ENCODE measurements at places on chromosomes 3 and 15. TPM values are rescaled to one million over a fixed set of nuclear protein-coding genes. Genes with fewer than 3 reads are reported as not detected.

DNA sequence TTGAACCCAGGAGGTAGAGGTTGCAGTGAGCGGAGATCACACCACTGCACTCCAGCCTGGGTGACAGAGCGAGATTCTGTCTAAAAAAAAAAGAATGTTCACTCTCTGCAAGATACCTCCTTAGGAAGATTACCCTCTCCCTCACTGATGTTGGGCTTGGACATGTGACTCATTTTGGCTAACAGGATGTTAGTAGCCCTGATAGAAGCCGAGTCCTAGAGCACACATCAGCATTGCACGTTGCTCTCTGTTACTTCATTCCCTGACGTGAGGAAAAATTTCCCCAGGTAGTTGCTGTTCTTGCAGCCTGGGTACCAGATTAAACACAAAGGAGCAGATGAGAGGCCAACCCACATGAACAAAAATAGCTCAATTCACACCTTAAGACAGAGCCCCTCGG lies 78.1 kb upstream of the PRICKLE2 start:
- no peak for DNase-seq

- DNase-seq: no peak
These were observed 4.1 kb upstream of the NAALADL2 start for GRCh38 chr3:174854987-174855386.

DNA sequence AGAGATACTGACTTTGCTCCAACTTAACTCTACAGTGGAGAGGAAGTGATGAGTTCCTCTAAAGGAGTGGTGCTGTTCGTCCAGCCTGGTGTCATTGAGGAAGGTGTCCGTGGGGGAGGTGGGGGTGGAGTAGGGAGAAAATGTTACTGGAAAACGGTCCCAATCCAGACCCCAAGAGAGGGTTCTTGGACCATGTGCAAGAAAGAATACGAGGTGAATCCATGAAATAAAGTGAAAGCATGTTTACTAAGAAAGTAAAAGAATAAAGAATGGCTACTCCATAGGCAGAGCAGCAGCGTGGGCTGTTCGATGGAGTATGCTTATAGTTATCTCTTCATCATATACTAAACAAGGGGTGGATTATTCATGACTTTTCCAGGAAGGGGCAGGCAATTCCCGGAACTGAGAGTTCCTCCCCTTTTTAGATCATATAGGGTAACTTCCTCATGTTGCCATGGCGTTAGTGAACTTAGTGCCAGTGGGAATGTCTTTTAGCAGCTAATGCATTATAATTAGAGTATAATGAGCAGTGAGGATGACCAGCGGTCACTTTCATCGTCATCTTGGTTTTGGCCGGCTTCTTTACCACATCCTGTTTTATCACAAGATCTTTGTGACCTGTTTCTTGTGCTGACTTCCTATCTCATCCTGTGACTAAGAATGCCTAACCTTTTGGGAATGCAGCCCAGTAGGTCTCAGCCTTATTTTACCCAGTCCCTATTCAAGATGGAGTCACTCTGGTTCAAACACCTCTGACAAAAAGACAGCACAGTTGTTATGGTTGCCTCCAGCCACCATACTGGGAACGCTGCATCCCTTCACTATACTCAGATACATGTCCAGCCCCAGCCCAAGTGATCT lies 38.6 kb downstream of the CLEC3B start:
- DNase-seq: no peak

GRCh38 chr3:134084242-134084950 lies 54.7 kb upstream of the SLCO2A1 start:
- no peak for DNase-seq

DNA sequence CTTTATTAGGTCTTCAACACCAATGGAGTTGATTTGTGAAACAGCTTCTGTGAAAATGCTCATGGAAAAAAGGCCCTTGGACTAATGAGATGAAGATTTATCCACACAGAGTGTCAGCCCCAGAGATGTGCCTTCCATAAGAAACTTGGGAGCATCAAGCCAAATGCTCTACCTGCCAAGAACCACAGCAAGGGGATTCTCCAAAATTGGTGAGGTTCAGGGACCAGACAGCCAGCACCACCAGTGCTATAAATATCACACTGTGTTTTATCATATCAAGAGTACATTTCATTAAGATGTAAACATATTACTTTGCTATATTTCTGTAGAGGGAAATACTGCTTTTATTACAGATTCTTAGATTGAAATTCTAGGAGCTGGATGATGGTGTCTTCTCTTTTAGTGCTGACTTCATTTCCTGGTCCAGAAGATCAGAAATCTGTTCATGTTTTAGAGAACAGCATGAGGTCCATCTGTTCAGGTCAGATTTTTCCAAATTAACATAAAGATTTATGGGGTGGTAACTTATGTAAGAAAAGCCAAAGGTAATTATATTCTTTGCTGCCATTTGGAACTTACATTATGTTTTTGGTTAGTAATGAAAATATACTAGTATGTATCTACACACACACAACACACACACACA lies 17.7 kb downstream of the SLC35G2 start:
- no peak for DNase-seq

DNA sequence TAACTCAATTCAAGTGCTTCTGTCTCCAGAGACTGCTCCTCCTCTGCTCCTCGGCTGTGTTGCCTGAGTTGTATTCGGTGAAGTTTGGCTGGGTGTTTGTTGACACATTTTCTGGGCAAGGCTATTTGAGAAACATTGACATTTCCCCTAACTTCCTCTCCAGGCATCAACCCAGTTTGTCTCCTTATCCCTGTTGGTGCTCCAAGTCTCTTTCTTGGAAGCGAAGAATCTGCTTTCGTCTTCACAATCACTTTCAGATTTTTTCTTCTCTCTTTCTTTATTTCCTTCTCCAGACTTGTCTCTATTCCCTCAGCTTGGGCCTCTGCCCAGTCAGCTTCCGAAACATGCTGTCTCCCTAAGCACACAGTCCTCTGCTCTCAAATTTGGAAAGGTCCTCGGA lies 84.7 kb downstream of the ETV5 start:
- DNase-seq: peak; percentile 81

DNA sequence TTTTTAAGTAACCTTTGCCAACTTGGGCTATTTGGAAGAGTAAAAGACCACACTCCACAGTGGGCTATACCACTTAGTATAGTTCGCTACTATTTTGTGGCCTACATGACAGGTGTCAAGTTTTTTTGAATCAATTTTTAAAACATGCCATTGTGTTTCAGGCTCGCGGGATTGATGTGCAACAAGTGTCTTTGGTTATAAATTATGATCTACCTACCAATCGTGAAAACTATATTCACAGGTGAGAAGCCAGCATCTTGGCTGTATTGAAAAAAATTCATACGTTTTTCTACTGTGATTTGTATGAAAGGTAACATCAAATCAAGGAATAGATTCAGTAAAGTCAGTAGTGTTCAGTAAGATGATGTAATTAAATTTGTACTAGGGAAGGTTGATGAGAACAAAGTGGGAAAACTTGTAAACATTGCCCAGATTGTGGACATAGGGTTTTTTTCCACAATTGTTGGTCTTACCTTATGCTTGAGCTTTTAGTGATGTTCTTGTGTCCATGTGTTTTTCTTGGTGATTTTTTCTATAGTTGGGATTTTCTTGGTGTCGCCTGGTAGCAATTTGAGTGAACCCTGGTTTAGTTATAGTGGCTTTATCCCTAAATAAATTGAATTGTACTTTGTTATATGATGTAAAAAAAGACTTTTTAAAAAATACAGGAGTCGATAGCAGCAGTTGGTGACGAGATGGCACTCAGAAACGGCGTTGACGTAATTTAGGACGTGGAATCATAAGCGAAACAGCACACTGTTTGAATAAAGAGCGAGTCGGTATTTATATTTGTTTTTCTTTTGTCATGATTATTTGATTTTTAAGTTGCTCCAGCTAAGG lies 4.5 kb downstream of the EIF4A2 start:
- no peak for DNase-seq

The MST1R gene
- total RNA-seq: 2.4 TPM

Data from right cardiac atrium (tissue), 5 donors.